CD8-positive, alpha-beta T cell (primary cell): ENCODE measurements at places on chromosomes 5 and 9.

GRCh38 chr5:79255786-79256557 is 20.0 kb downstream of the JMY start:
- DNase-seq: no peak

DNA sequence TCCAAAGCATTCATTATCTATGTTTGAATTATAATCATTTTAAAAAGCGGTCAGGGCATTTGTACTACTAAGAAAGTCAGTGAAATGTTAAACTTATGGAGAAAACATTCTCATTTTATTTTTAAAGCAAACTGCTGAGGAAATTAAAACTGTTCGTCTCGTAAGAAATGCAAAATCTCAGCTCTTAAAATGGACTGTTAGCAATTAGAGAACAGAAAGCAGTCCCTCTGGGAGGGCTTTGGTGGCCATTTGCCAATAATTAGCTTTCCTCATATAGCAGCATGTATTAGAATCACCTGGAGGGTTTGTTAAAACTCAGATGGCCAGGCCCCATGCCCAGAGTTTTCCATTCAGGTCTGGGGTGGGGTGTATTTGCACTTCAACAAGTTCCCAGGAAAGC is 120.7 kb upstream of the RASEF start:
- DNase-seq: no peak

DNA sequence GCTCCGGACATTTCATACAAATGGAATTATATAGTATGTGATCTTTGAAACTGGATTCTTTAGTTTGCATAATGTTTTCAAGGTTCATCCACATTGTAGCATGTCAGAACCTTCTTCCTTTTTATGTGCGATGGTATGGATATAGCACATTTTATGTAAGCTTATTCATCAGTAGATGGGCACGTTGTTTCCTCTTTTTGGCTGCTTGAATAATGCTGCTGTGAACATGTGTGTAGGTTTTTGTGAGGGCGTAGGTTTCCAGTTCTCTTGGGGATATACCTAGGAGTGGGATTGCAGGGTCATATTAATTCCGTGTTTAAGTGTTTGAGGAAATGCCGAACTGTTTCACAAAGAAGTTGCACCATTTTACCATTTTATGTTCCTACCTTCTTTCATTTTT is 187.8 kb downstream of the NR3C1 start:
- no peak for DNase-seq

DNA sequence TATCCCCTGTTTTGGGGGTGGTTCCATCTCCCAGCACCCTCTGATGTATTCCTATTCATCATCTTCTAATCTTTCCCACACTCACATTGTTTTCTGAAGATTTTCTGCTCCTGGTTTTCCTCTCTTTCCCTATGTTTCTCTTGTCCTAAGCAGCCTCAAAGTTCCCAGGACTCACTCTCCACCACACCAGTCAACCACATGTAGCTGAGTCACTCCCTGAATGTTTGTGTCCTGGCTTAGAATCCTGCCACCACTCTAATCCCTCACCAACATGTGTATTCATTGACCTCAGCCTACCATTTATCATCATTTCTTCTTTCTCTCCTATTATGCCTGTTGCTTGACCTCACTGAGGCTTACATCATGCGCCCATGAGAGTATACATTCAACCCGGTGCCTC is 282.4 kb upstream of the ADAMTS16 start:
- DNase-seq: no peak

DNA sequence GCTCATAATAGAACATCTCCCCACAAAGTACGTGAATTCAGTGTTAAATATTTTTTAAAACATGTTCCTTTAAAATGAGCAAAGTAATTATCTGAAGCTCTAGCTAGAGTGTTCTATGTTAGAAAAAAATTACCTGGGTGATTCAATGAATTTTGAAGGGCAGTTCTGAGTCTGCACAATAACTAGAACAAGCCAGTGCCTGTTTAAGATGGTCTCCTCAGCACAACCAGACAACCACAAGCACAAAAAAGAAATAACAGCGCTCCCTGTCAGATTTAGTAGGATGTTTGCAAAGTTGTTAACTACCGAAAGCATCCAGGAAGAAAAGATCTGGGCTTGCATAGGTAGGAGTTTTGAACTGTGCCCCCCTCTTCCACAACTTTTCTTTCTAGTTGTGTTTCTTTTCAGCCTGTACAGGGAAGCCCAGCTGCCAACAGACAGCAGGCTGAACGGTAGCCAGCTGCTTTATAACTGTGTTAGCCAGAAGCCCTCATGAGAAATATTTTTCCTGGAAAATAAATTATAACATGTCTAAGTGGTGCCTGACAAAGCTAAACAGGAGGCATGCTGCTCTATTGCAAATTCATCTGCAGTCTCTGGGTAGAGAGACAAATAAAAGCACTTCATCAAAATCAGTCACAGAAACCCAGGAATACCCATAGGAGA is 1026.9 kb downstream of the MAT2B start:
- DNase-seq: no peak

DNA sequence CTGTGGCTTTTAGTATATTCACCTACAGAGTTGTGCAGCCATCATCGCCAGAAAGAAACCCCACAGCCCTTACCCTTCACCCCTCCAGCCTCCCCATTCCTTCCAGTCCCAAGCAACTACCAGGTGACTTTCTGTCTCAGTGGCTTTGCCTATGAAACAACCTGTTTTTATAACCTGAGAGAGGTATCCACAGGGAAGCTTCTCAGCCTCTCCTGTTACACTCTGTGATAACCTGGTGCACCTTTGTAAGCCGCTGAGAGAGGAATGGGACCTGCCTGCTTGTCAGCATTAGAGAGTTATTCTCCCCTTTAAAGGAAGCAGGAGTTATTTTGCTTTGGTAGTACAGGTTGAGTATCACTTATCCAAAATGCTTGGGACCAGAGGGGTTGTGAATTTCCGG is 93.6 kb downstream of the TRIO start:
- DNase-seq: no peak

- no peak for DNase-seq
Observed at GRCh38 chr5:3843706-3844105, 248.1 kb downstream of the IRX1 start.

GRCh38 chr9:82281066-82281465 is 292.5 kb downstream of the SPATA31D1 start:
- DNase-seq: no peak

DNA sequence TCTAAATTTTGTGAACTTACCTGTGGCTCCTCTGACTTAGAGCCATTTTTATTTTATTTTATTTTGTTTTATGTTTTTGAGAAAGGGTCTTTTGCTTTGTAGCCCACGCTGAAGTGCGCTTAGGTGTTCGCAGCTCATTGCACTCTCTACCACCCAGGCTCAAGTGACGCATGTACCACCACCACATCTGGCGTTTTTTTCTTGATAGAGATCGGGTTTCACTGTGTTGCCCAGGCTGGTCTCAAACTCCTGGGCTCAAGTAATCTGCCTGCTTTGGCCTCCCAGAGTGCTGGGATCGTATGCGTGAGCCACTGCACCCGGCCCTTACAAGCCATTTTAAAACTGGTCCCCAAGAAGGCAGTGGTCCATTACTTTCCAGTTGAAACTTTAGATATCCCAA is 18.5 kb downstream of the MATR3 start:
- no peak for DNase-seq

DNA sequence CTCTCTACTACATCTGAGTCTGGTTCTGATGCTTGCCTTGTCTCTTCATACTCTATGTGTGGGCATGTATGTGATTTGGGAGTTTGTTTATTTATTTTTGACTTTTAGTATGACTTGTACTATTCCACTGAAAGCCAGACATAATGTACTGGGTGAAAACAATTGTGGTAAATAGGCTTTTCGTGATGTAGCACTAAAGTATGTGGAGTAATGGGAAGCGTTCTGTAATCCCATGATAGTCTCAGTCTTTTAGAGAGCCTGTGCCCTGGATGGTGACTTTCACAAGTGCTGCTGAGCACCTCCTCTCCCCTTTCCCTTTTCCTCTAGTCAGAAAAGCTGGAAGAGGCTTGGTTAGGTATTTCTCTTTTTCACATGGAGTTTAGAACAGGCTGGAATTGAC is 85.8 kb upstream of the S1PR3 start:
- no peak for DNase-seq

- no peak for DNase-seq
Observed at GRCh38 chr9:16120231-16120641, 567.4 kb downstream of the CCDC171 start.

- no peak for DNase-seq
Observed at GRCh38 chr9:19551124-19551929, 142.5 kb downstream of the ACER2 start.

DNA sequence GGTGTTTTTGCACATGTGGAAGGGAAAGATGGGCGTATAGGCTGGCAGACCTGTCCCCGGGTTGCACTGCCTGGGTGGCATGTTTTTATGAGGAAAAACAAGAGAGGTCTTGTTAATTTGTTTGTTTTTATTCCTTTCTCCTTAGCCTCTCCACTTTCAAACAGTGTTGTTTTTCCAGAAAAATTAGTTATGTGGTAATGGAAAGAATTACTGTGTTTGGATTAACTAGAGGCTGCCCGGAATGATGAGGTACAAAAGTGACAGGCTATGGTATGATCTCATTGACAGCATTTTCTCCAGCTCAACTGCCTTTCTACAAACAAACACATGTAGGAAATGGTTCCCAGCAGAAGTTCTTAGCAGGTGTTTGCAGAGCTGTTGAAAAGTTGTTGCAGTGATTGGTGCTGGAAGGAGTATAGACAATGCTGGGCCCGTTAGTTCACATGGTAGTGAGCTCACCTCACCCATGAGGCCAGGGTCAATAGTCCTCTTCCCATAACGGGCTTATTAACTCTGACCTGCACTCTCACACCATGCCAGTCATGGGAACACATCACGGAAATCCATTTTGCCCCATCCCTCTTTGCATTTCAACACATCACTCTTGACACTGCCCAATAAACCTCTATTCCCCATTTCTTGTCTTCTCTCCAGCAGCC is 111.3 kb upstream of the SAP30L start:
- DNase-seq: no peak

DNA sequence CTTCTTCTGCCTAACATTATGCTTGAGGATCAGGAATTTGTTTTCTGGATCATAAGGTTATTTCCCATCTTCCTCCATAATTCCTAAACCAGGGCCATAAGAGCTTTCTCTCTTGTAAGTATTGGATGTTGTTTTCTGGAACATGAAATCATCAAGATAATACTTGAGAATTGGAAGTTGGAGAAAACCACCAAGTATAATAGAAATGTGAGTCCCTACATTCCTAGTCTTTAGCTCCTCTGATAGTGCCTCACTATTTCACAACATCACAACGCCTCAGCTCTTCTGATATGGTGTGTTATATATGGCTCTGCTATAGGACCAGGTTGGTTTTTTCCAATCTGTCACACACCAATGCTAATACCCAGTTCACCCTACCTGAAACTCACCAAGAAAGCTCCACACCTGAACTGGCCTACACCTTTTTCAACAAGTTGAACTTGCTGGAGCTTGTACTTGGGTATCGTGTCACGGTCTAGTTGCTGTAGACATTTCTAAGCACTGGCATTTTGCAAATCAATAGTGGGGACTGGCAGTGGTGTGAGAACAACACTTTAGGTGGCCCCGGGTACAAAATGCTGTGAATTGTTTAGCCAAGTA is 141.1 kb downstream of the ACTBL2 start:
- no peak for DNase-seq

DNA sequence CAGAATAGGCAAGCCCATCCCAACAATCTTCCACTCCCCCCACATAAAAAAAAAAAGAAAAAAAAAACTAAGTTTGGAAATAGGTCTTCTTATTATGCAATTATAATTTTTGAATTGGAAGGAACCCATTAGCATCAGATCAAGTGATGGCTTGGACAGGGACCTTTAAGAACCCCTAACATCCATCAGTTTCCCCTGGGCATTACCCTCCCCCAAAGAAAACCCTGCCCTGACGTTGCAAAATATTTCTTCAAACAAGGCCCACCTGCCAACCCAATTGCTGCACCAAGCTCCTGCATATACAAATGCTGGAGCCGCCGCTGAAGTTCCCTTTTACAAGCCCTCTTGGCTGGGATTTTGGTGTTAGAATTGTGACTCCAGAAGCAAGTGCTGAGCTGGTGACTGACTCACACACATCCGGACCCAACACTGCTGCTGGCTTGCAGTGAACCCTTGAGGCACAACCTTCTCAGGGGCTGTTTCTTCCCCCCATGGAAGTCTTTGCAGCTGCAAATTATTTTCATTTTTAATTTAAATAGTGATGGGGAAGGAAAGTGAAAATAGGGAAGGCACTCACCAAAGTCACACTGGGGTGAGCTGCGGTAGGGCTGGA is 56.1 kb upstream of the AFAP1L1 start:
- DNase-seq: no peak

DNA sequence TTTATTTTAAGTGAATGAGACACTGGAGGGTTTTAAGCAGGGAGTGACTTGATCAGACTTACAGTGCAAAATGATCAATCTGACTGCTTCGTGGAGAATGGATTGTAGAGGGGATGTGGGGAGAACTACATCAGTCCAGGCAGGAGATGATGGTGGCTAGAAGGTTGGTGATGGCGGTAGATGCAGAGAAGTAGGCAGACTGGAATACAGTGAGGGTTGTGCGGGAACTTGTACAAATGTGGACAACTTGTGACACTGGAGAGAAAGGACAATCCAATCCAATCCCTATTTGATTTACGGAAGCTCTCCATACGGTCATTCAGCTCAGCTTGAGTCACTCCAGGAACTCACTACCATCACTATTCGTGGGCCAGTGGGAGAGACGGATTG is 593 bp downstream of the TIGD6 start:
- DNase-seq: no peak

GRCh38 chr5:168944004-168944403 is 356.9 kb downstream of the SLIT3 start:
- no peak for DNase-seq

- DNase-seq: no peak
Observed at GRCh38 chr9:92610470-92611420, 59.2 kb downstream of the IPPK start.

DNA sequence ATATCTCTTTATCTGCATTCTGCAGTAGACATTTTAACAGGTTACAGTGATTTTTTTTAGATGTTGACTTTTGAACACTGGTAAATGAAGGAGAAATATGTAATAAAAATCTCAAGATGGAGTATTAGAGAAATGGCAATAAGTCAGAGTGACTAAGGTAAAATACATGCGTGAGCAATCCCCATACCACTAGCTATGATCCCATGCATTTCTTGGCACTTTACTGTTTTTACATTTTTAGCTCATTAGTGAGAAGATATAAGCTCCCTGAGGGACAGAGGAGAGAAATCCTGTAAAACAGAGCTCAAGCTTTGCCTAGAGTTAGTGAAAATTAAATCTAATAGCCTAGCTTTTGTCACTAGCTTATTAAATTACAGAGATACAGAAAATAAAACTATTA is 181.9 kb upstream of the TRPM3 start:
- no peak for DNase-seq

GRCh38 chr5:137156180-137156579 is 342.9 kb downstream of the SPOCK1 start:
- DNase-seq: no peak
